ENCODE measurements at places on chromosomes 5 and 9.

GRCh38 chr9:110048976-110049698, 158.8 kb downstream of the C9orf152 start:
- peak; percentile 44 for DNase-seq
- H3K27ac ChIP-seq, result no peak overlapping the region
- no peaks in the 10 kb centered on the region for H3K27me3 ChIP-seq
- no peaks in the 10 kb centered on the region for H3K36me3 ChIP-seq

DNA sequence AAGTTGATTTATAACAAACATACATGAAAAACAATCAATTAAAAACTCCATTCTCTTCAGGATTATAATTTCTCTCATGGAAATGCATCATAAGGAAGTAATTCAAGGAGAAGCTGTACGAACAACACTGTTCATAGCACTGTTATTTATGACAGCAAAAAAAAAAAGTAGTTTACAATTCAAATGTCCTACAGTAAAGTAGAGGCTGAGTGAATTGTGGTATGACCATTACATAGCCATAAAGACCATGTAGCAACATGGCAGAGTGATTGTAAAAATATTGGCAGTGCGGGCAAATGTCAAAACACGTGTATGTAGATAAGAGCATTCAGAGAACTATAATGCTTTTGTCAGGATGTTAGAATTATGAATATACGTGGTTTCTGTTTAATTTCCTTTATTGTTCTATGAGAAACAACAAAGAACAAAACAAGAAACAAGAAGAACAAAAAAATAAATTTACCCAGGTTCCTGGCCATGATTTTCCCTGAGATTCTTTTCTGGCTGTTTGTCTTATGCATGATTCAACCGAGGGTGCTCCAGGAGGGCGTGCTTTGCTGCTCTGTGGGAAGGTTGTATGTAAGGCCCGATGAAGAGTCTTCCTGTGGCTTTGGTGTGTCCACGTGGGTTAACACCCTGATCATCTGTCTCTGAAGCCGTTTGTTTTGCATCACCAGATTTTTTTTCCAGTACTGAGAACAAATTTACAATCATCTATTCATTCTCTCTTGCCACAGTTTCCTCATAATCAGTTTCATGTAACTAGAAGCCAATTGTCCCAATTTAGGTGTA, 28.8 kb downstream of the GCNT4 start:
- no peak overlapping the region for H3K4me3 ChIP-seq
- no peaks in the 10 kb centered on the region for H3K27me3 ChIP-seq
- H3K27ac ChIP-seq, result no peak overlapping the region
- no peaks in the 10 kb centered on the region for H3K4me1 ChIP-seq
- H3K36me3 ChIP-seq, result no peaks in the 10 kb centered on the region
- no peak for DNase-seq

DNA sequence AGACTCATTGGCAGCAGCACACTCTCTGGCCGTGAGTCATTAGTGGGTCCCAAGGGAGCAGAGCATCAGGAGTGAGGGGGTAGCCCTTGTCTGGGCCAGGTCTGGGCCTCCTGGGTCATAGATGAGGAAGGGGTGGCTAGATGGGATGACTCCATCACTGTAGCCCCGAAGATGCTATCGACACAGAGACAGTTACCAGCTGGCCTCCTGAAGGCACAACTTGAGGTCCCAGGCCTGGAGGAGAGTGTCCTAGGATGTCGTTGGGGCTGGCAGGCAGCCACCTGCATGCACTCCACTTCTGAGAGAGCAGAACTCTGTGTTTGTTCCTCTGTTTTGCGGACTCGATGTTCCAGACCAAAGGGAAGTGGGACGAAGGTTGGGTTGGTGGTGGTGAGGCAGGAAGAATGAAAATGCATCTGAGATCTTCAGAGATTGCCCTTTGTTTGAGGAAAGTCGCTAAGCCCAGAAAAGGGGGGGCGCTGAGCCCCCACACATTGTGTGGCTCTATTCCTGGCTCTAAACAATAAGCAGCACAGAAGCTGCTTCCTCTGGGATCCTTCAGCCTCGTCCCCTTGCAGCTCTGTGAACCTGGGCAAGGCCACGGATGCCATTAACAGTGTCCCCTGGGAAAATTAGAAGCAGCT, 4.7 kb downstream of the BTNL9 start:
- no peak overlapping the region for H3K4me3 ChIP-seq
- peaks cover 20% of the 10 kb centered on the region for H3K4me1 ChIP-seq
- H3K36me3 ChIP-seq, result no peaks in the 10 kb centered on the region
- no peak overlapping the region for H3K27ac ChIP-seq

- H3K27ac ChIP-seq, result no peak overlapping the region
- no peak for DNase-seq
- no peaks in the 10 kb centered on the region for H3K27me3 ChIP-seq
- H3K4me1 ChIP-seq, result peaks cover 6% of the 10 kb centered on the region
- H3K36me3 ChIP-seq, result no peaks in the 10 kb centered on the region
Observed at GRCh38 chr5:14148890-14149671, 5.9 kb downstream of the TRIO start.

DNA sequence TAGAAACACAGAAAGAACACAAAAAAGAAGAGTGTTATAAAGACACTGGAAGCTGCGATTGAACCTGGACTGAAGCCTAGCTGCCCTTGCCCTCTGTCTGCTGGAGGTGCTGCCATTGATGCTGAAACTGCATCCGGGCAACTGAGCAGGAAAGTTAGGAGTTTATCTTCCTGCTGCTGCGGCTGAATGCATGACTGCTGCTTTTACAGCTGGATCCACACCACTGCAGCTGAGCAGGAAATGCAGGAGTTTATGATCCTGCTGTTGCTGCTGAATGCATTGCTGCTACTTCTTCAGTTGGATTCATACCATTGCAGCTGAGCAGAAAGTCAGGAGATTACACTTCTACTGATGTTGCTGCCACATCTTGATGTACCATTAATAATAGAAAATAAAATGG, 21.8 kb upstream of the JAKMIP2 start:
- peaks cover 67% of the 10 kb centered on the region for H3K4me1 ChIP-seq
- no peaks in the 10 kb centered on the region for H3K27me3 ChIP-seq
- no peaks in the 10 kb centered on the region for H3K36me3 ChIP-seq
- peak overlapping the region; percentile 88 for H3K27ac ChIP-seq
- DNase-seq, result peak; percentile 78
- H3K4me3 ChIP-seq, result peak overlapping the region; percentile 29

- no peak overlapping the region for H3K27ac ChIP-seq
- H3K27me3 ChIP-seq, result 0 out of 2 replicates have a peak, but pooled peaks cover 4% of the 10 kb centered on the region
- no peak for DNase-seq
- no peaks in the 10 kb centered on the region for H3K4me1 ChIP-seq
Observed at GRCh38 chr9:36006549-36007315, 30.0 kb upstream of the RECK start.

DNA sequence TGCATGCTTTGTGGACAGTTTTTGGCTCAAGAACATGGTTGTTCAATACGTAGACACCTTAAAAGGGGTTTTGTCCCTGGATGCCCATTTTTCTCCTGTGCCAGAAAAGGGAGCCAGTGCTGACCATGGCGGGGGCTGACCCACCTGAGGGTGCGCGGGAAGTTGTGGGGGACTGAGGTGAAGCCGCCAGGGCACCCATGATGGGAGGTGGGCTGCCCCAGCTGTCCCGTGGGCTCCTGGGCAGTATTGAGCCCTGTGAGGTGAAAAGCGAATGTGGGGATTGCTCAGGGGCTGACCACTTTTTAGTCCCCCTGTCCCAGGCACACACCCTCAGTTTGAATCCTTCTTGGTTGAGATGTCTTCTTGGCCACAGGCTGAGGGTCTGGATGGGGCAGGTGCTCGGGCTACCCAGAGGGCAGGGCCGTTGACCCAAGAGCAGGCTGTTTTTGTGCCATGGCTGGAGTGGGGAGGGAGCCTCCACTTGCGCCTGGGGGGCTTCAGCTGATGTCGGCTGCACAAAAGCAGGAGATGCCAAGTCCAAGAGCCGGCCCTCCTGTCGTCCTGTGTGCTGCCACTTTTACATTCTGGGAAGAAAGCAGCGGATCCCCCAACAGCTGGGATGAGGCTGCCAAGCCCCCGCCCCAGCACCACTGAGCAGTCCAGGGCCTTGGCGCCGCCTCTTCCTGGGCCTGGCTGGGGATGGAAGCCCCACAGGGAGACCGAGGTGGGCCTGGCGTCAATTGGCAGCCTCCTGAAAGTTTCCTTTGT, 120.1 kb downstream of the WNK2 start:
- H3K36me3 ChIP-seq, result no peaks in the 10 kb centered on the region
- no peaks in the 10 kb centered on the region for H3K27me3 ChIP-seq
- peaks cover 2% of the 10 kb centered on the region for H3K4me1 ChIP-seq
- DNase-seq, result no peak

GRCh38 chr5:131114754-131115153, 50.3 kb downstream of the HINT1 start:
- no peak overlapping the region for H3K4me3 ChIP-seq
- H3K27ac ChIP-seq, result no peak overlapping the region
- no peak for DNase-seq
- H3K27me3 ChIP-seq, result no peaks in the 10 kb centered on the region
- H3K4me1 ChIP-seq, result no peaks in the 10 kb centered on the region
- H3K36me3 ChIP-seq, result no peaks in the 10 kb centered on the region

GRCh38 chr5:76790632-76791290, 28.1 kb upstream of the F2RL1 start:
- no peaks in the 10 kb centered on the region for H3K36me3 ChIP-seq
- H3K27ac ChIP-seq, result no peak overlapping the region
- H3K4me3 ChIP-seq, result no peak overlapping the region
- H3K4me1 ChIP-seq, result no peaks in the 10 kb centered on the region

DNA sequence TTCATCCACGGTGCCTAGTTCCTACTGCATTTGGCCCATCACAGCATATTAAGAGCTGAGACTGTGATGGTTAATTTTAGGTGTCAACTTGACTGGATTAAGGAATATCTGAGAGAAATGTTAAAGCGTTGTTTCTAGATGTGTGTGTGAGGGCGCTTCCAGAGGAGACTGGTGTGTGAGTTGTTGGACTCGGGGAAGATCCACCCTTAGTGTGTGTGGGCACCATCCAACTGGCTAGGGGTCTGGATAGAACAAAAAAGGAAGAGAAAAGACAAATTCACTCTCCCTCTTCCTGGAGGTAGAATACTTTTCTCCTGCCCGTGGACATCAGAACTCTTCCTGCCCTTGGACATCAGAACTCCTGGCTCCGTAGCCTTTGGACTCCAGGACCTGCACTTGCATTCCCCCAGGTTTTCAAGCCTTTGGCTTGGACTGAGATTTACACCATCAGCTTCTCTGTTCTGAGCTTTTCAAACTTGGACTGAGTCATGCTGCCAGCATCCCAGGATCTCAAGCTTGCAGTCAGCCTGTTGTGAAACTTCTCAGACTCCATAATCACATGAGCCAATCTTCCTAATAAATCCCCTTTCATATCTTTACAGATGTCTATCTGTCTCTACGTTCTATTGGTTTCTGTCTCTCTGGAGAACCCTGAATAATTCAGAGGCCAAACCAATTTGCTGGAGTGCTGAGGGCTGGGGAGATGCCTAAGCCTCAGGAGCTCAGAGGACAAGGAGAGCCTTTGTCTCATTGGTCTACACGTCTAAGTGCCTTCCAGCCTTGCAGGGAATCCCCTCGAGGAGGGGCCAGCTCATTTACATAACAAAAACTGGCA, 164.5 kb downstream of the DCP2 start:
- H3K27me3 ChIP-seq, result no peaks in the 10 kb centered on the region
- H3K36me3 ChIP-seq, result no peaks in the 10 kb centered on the region
- H3K4me3 ChIP-seq, result peak overlapping the region; percentile 5
- no peak overlapping the region for H3K27ac ChIP-seq
- DNase-seq, result no peak

DNA sequence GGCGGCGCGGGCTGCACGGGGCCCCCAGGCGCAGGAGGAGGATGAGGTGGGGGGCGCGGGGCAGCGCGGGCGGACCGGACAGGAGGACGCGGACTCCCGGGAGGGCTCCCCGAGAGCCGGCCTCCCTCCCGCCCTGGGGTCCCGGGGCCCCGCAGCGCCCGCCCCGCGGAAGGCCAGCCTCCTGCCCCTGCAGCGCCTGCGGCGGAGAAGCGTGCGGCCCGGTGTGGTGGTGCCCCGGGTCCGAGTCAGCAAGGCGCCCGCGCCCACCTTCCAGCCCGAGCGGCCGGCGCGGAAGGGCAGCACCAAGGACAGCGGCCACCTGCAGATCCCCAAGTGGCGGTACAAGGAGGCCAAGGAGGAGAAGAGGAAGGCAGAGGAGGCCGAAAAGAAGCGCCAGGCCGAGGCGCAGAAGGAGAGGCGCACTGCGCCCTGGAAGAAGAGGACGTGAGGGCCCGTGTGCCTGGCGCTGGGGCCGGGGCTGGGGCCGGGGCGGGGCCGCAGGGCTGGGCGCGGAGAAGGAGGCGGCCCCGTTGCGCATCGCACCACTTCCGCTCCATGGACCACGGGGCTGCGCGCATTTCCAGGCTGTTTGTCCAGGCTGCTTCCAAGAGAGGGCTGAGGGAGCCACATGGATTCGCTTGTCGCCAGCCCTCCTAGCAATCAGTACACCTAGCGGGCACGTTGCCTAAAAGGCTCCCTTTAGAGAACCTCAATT, 86.0 kb downstream of the ANKRD33B start:
- H3K27ac ChIP-seq, result no peak overlapping the region
- no peak overlapping the region for H3K4me3 ChIP-seq
- no peaks in the 10 kb centered on the region for H3K27me3 ChIP-seq
- no peak for DNase-seq

DNA sequence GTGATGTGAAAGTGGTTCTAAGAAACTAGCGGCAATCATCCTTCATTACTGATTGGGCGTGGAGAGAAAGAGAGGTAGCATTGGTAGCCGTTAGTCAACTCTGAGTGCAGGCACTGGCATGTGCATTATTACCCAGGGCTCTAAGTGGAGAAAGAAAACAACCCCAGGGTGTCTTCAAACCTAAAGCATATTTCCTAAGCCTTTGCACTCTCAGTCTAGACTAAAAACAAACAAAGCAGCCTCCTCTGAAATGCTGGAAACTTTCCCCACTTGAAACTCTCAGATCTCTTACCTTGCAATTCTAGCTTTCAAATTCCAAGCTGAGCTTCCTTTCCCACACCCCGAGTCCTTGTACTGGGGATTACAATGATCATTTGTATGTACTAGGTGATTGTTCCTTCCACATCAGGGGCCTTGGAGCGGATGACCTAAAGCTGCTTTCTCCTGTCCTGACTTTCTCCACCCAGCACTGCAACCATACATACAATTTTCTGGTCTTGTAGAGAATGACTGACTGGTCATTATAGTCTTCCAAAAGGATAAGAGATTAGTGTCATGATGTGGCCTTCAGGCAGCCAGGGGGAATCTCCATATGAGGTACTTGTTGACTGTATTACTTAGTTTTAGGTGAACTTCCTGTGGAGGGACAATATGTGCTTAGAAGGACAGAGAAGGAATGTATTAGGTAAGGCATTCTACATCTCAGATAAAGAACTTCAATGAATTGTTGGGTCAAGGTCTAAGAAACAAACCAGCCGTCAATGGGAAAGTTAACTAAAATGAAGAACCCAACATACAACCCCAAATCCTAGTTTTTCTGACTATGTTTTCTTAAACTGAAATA, 98.3 kb upstream of the CDKN2B start:
- DNase-seq, result no peak
- no peak overlapping the region for H3K4me3 ChIP-seq
- peaks cover 19% of the 10 kb centered on the region for H3K4me1 ChIP-seq
- no peaks in the 10 kb centered on the region for H3K36me3 ChIP-seq
- H3K27ac ChIP-seq, result no peak overlapping the region

GRCh38 chr9:102521097-102521755, 473.9 kb upstream of the CYLC2 start:
- H3K27ac ChIP-seq, result no peak overlapping the region
- no peaks in the 10 kb centered on the region for H3K4me1 ChIP-seq
- no peak for DNase-seq
- H3K36me3 ChIP-seq, result no peaks in the 10 kb centered on the region
- no peaks in the 10 kb centered on the region for H3K27me3 ChIP-seq

- no peaks in the 10 kb centered on the region for H3K27me3 ChIP-seq
- no peaks in the 10 kb centered on the region for H3K4me1 ChIP-seq
- no peak overlapping the region for H3K27ac ChIP-seq
- H3K36me3 ChIP-seq, result no peaks in the 10 kb centered on the region
Observed at GRCh38 chr5:174448662-174449061, 275.7 kb upstream of the MSX2 start.

GRCh38 chr5:119532637-119533036, 80.3 kb downstream of the HSD17B4 start:
- no peak for DNase-seq
- H3K4me3 ChIP-seq, result no peak overlapping the region
- no peaks in the 10 kb centered on the region for H3K4me1 ChIP-seq
- H3K27ac ChIP-seq, result no peak overlapping the region
